ENCODE measurements at places on chromosomes 2 and 18. TPM values are rescaled to one million over a fixed set of nuclear protein-coding genes. Genes with fewer than 3 reads are reported as not detected.

The SCYGR1 gene
- not detected for total RNA-seq

The OXER1 gene
- total RNA-seq: not detected

The SFT2D3 gene
- 2.7 TPM for total RNA-seq

The DHRS9 gene
- total RNA-seq: 0.72 TPM

The CDK15 gene
- not detected for total RNA-seq

The AOX1 gene
- total RNA-seq: 4.7 TPM

The LRATD1 gene
- 16.6 TPM for total RNA-seq
